Eye (tissue), 1 donor: ENCODE measurements at places on chromosomes 1 and 21.

DNA sequence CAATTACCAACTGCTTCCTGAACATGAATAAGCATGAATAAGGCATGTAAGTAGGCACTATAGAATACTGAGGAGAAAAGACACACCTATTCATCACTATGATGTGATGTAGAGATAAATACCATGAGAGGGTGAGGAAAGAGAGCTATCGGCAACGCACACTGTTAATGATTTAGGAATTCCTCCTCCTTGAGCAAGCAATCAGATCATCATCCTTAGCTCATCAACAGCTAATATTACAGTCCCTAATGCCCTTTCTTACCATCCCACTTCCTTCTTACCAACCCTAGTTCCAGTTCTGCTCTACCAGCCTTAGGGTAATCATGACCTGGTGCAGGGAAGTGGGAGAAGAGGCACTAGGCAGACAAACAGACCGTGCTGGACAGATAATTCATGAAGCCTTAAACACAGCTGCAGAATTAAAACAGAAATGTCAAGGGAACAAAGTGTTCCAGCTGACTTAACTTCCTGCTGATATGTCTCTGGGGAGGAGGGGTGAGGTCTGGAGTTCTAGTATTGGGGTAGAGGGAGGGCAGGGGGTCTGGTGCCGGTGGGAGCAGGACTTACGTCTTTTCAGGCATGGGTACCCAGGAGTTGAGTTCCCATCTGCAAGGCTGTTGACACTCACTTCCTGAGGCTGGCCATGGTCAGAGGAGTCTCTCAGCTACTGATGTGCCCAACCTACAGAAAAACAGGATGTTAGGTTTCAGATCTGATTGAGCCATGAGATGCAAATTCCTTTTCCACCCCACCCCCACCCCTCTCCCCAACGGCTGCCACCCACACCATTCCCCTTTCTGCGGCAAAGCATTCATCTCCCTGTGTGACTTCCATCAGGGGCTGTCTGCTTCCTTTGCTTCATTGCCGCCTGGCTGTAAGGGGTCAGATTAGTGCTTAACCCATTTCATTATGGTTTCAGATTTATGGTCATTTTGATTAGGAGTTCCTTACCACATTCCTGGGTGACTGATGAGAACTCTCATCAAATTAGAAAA, 12.6 kb upstream of the RCSD1 start:
- peak; percentile 37 for DNase-seq

DNA sequence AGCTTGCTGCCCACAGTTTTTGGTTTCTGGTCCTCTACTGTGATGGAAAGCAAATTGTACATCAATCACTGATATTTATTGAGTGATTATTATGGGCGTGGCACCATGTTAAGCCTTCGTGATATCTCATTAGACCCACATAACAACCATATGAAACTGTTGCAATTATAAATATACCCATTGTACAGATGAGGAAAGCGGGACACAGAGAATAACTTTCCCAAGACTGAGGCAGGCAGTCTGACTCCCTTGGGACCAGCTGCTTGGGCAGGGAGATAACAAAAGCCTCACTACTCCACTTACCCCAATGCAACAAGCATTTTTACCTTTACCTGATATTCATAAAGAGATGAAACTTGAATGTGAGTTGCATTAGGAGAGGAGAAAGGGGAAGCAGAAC, 4.3 kb upstream of the CASZ1 start:
- DNase-seq, result no peak

GRCh38 chr1:165495858-165496205, 48.0 kb upstream of the LRRC52 start:
- DNase-seq, result no peak

DNA sequence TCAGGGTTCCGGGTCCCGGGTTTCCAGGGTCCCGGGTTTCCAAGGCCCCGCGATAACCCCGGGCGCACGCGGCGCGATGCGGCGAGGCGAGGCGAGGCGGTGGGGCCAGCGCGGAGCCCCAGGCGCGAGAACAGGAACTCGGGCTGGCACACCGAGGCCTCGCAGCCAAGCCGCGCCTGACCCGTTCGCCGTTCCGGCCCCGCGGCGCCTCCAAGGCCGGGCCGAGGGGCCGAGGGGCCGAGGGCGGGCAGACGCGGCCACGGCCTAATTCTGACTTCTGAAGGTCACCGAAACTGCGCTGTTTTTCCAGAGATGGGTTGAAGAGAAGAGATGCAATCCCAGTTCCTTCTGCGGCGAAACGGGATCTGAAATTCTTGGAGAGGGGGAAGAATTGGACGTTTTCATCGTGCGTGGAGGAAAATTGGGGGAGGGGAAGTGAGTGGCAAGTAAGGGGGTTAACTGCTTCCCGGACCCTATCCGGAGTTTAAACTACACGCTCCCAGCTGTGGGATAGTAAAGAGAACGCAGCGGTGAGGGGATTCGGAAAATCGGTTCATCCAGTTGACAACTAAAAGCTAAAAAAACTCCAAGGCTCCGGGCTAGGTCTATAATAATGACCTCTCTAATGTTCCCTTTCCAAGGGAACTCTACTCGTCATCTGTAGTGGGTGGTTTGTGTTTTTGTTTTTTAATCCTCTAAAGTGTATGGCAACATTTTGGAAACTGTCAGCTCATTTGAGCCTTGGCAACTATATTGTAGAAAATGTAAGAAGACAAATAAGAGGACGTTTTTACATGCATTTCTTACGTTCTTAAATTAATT, 8.2 kb downstream of the TBX15 start:
- DNase-seq, result peak; percentile 70

- DNase-seq, result no peak
Observed at GRCh38 chr1:116329524-116330341, 43.3 kb upstream of the ATP1A1 start.
